Activated CD4-positive, alpha-beta T cell treated with anti-CD3 and anti-CD28 coated beads, Interleukin-2, Interleukin-6, amounts not matched to agents 100 ng/mL and 50 ng/mL, durations not matched to agents 16 hours and 8 hours (primary cell): ENCODE measurements at places on chromosomes 5 and 9.

GRCh38 chr9:90991953-90992352 lies 190.3 kb downstream of the SYK start:
- no peak for DNase-seq

DNA sequence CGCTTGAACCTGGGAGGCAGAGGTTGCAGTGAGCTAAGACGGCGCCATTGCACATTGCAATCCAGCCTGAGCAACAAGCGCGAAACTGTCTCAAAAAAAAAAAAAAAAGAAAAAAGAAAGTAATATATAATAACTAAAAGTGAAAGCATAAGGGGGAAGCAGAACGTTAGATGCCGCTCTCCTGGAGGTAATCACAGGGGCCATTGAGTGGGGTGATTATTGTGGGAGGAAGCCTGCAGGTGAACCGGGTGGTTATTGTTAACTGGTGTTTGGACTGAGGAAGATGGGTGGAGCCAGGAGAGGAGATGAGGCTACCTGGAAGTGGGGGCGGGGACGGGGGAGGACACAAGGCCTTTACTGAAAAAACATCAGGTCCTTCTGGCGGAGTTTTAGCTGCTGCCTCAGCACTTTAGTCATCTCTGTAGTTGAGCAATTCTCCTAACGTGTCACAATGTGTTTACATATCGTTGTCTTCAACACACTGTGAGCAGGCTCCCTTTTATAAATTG lies 5.3 kb upstream of the TJP2 start:
- DNase-seq: peak; percentile 87

DNA sequence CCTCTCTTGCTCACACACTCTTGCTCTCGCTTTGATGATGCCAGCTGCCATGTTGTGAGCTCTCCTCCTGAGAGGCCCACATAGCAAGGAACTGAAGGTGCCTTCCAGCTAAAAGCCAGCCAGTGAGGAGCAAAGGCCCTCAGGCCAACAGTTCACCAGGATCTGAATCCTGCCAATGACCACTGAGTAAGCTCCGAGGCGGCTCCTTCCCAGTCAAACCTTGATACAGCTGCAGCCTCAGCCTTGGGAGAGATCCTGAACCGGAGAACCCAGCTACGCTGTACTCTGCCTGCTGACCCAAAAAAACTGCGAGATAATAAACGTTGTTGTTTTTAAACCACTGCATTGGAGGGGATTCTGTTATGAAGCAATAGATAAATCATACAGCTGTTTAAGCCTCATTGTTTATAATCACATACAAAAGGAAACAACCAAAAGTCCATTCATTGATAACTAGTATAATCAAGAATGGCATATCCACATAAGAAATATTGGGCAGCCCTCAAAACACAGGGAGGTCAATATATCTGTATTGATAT lies 49.0 kb upstream of the IFNK start:
- no peak for DNase-seq

DNA sequence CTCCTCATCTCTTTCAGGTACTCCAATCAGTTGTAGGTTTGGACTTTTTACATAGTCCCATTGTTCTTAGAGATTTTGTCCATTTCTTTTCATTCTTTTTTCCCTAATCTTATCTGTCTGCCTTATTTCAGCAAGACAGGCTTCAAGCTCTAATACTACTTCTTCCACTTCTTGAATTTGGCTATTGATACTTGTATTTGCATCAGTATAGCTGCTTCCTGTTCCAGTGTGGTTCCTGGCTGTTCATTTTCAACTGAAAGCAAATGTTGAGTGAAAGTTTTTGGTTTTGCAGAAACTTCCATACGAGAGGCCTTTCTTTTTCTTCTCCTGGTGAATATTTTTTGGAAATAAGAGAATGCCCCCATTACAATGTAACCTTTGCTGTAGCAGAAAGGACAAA lies 12.0 kb upstream of the IFNA1 start:
- DNase-seq: no peak

GRCh38 chr9:29844251-29844650 lies 2271.0 kb upstream of the C9orf72 start:
- no peak for DNase-seq

GRCh38 chr9:131366761-131367401 lies 27.0 kb upstream of the PRRC2B start:
- no peak for DNase-seq

GRCh38 chr9:81879501-81879916 lies 48.7 kb upstream of the SPATA31D4 start:
- DNase-seq: no peak

DNA sequence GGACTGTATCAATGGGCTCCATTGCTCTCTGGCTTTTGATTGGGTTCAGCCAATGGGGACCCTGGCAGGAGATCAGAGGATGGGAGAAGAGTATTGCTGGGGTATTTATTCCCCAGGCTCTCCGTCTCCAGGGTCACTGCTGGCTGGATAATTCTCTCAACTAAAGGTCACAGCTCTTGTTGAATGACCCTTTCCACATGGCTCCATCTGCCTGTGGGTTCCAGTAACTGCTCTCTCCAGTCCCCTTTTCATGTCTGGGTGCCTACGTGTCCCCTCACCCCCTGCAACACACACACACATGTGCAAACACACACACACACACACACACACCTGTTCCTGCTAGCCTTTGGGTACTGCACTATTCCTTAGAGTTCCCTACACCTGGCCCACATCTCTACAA lies 53.9 kb upstream of the RIC1 start:
- DNase-seq: no peak

GRCh38 chr9:125202846-125203618 lies 2.7 kb downstream of the RABEPK start:
- DNase-seq: no peak

GRCh38 chr5:56126487-56127179 lies 106.5 kb downstream of the ANKRD55 start:
- DNase-seq: peak; percentile 13

DNA sequence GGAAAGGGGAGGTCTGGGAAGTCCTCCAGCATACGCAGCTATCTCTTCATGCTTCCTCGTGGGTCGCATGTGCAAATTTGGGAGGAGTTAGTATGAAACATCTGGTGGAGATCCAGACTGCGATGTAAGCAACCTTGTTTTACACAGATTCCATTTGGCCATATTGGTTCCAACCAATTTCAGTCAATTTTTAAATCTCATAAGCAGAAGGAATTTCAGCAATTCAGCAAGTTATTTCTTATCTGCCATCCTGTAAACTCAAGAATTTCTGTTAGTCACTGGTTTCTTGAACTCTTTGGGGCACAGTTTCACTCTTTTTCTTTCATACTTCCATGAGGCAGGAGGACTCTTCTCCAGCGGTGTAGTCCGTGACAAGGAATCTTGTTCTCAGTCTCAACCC lies 130.4 kb upstream of the CLINT1 start:
- no peak for DNase-seq

DNA sequence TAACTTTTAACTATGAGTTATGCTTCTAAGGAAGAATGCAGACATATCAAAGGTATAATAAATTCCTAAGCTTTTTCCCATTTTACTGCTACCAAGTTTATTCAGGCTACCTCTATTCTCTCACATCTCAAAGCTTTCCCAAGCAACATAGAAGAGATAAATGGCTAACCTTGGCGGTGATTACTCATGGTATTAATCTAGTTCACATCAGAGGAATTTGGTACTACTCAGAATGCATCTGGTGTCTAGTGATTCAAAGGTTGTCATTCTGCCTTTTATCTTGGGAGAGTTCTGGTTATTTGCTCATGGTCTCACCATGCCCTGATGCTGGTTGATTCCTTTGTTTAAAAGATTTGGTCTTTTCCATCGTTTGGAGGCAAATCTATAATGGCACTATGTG lies 182.7 kb downstream of the TAF11L14 start:
- no peak for DNase-seq

DNA sequence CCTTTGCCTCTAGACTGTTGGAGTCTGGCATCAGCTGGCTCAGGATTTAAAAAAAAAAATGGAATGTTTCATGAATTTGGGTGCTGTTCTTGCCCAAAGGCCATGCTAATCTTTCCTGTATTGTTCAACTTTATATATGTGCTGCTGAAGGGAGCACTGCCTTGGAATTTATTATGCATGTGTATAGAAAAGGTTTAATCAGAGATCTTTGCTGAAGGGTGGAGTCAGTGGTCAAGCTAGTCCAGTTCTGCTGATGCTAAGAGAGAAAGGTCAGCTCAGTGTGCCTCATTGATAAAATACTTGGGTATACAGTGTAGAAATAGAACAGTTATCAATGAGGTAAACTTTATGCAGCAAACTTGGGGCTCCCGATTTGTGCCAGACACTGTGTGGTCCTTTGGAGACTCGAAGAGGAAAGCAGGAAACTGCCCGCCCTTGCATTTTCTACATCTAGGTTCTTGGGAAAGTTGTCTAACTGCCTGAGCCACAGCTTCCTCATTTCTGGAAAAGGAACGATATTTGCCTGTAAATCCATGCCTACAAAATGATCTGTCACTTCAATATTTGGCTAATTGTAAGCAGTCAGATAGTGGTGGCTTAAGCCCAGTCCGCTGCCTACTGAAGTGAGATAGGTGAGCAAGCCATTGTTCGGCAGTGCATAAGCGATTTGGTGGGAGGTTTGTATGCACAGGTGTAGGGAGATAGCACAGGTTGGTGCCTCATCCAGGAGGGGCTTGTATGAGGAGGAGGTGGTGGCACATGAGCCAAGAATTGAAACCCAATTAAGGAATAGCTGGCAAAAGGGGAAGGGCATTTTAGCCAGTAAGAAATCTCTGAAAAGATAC lies 29.2 kb upstream of the GTF2H2C start:
- no peak for DNase-seq

- no peak for DNase-seq
Measured at GRCh38 chr5:172097356-172097755, 90.7 kb downstream of the STK10 start.

DNA sequence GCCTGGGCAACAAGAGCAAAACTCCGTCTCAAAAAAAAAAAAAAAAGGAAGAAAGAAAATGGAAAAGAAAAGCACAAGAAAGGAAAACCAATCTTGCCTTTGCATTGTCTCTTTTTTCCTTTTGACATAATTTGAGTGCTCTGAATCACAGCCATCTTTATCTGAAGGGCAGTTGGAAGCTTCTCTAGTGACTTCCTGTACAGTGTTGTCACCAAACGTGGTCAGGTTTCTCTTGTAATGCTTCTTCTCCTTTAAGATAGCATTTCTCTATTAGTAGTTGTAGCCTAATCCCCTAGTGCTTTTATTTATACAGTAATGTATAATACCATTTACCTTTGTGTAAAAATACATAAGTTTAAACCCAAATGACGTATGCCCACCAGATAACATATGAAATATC lies 18.1 kb downstream of the PRKACG start:
- no peak for DNase-seq

DNA sequence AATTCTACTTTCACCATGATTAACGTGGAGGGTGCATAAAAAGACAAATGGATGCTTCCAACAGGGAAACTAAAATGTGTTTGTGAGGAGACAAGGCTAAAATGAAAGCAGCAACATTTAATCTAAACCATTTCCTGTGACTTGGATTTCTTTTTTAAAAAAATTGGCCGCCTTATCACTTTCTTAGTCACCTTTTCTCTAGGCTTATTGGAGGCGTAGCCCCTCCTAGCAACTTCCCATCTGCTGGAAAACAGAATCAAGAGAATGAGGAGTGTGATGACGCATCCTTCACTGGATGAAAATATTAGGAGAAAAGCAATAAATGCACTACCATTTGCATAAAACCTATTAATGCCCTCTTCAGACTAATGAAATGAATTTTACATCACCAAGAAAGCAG lies 791 bp upstream of the GPR150 start:
- DNase-seq: no peak

- DNase-seq: no peak
Measured at GRCh38 chr9:113482991-113483675, 19.6 kb downstream of the RGS3 start.

DNA sequence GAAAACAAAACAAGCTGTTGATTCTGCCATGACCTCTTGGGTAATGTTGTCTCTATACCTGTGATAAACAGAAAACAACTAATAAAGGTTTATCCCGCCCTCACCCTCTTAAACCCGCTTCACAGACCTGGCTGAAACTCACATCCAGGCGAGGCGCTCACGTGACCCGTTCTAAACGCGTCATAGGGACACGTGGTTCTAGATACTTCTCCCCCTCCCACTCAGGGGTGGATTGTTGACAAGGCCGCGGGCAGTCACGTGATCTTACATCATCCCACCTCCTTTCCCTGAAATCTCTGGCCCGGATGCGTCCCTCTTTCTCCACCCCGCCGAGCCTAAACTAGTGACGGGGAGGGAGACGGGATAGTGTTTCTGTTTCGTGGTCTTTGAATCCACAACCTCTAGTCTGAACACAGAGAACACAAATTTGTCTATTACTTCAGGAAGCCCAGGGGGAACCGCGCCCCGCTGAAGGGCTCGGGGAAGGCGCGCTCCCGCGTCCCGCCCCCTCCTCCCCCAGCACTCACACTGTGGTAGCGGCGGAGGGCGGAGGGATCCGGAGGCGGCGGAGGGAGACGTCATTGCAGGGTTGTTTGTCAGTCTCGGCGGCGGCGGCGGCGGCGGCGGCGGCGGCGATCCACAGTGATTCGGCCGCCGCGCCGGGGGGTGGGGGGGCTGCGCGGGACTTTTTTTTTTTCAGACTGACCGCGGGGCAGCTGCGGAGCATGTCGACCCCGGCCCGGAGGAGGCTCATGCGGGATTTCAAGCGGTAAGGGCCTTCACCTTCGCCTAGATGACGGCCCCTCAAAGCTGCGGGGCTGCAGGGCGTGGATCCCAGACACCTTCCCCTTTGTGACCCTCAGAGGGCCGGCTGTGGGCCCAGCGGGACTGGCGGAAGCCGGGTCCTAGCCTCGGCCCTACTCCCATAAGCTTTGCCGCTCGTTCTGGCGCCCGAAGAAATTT lies at the start of gene UBE2B:
Gene UBE2B (plus strand): TSS at position 699 of the 963 bp plus-strand sequence. CDS start 27 bp downstream, at position 726.
- DNase-seq: peak; percentile 97

DNA sequence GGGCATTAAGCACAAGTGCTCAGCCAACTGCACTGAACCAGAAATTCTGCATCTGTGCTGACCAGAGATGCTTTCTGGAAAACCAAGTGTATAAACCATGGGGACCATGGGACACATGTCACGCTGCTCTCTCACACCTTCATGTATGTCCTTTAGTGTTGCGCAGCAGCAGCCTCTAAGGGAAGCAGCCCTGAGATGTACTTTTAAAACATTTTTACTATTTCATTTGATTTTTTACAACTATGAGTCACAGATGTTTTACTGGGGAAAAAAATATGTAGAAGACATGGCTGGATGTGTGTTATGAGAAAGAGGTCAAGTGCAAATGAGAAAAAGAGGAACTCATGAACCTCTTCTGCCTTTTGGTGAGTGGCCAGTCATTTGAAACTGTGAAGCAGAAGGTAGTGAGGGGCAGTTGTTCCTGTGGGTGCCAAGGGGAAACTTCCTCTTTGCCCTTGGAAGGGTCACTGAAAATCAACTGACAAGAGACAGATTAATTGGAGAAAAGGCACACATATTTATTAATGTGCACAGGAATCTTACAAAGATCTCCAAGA lies 31.4 kb upstream of the SYK start:
- no peak for DNase-seq
